Muscle of leg (tissue), 16 donors: ENCODE measurements at places on chromosomes 7 and 10. TPM values are rescaled to one million over a fixed set of nuclear protein-coding genes. Genes with fewer than 3 reads are reported as not detected.
A peak's percentile ranks its signal among the peaks of the same experiment; 100 is the strongest.

DNA sequence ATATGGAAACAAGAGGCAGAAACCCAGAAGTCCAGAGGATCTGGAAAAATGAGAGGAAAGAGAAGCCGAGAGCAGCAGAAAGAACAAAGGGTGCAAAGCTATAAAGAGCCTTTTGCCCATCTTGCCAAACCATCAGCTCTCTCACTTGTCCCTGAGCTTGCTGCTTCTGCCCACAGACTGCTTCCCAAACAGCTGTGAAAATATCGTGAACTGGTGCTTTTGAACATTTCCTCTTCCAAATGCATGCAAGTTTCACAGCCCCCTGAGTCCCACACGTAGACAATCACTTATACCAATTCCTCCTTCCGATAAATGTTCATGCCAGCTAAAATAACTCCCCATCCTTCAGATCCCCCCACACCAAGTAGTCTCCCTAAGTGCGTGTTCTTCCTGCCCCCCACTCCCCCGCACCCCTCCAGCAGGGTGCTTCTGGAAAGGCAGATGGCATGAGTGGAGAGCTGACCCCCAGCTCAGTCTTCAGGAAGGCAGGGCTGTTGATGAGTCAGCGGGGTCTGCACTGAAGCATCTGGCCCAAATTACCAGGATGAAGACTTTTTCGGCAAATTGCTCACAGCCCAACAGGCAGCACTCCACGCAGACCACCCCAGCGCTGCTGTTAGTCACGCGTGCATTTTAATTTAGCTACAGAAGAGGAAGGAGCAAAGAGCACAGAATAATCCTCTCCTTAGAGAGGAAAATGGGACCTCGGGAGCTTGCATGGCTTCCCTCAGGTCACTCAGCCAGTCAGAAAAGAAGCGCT is 76.1 kb upstream of the KCNMA1 start:
- no peaks in the 10 kb centered on the region for H3K36me3 ChIP-seq
- DNase-seq: no peak
- peaks cover 3% of the 10 kb centered on the region for H3K4me1 ChIP-seq
- H3K4me3 ChIP-seq: no peak overlapping the region
- H3K27ac ChIP-seq: no peak overlapping the region

- no peaks in the 10 kb centered on the region for H3K36me3 ChIP-seq
- no peak for DNase-seq
- H3K4me3 ChIP-seq: no peak overlapping the region
- no peak overlapping the region for H3K27ac ChIP-seq
Observed at GRCh38 chr7:129529643-129530042, 27.3 kb downstream of the SMKR1 start.

DNA sequence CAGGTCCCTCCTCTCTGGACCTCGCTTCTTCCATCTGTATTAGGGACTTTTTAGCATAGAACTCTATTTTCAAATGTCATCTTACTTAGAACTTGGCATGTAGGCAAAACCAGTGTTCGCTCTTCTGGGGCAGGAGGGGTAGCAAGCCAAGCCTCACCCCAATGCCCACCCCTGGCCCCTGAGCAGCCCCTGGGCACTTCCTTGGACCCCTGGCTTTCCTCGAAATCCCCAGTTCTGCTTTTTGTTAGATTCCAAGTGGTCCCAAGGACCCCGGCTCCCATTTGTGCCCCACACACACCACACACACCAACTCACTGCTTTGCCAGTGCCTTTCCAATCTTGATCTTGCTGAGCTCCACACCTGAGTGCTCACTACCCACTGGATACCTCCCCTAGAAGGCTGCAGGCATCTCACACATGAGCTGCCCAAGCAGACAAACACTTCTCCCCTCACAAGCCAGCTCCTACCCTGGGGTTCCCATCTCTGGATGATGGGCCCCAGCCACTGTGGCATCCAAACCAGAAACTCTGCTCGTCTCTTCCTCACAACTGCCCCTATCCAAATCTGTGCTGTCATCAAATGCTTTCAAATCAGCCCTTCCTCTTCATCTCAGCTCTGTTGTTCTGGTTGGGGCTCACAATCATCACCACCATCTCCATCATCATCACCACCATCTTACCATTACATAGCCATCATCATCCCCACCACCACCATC is 167.9 kb upstream of the ZMIZ1 start:
- no peak for DNase-seq
- H3K4me3 ChIP-seq: no peak overlapping the region
- H3K4me1 ChIP-seq: peaks cover 7% of the 10 kb centered on the region
- H3K27me3 ChIP-seq: peaks cover 2% of the 10 kb centered on the region

- peaks cover 9% of the 10 kb centered on the region for H3K4me1 ChIP-seq
- no peak overlapping the region for H3K4me3 ChIP-seq
- peaks cover 65% of the 10 kb centered on the region for H3K36me3 ChIP-seq
- no peaks in the 10 kb centered on the region for H3K27me3 ChIP-seq
Observed at GRCh38 chr7:139620676-139621344, 97.3 kb downstream of the CLEC2L start.

DNA sequence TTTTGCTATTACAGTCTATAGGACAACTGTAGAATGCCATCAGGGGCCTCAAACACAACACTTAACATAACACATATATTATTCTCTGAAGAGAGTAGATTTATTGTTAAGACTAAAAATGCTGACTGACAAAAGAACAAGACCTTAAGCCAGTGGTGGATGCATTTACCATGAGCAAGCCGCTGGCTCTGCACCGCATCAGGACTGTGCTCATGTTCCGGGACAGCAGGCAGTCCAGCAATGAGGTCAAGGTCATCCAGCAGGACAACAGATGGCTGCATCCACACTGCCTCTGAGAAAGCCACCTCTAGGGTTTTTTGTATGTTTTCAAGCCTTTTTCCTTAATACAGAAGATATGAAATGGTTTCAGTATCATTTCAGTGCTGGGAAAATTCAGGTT is 23.8 kb downstream of the PEX1 start:
- no peak overlapping the region for H3K4me3 ChIP-seq
- no peaks in the 10 kb centered on the region for H3K4me1 ChIP-seq
- no peak for DNase-seq

DNA sequence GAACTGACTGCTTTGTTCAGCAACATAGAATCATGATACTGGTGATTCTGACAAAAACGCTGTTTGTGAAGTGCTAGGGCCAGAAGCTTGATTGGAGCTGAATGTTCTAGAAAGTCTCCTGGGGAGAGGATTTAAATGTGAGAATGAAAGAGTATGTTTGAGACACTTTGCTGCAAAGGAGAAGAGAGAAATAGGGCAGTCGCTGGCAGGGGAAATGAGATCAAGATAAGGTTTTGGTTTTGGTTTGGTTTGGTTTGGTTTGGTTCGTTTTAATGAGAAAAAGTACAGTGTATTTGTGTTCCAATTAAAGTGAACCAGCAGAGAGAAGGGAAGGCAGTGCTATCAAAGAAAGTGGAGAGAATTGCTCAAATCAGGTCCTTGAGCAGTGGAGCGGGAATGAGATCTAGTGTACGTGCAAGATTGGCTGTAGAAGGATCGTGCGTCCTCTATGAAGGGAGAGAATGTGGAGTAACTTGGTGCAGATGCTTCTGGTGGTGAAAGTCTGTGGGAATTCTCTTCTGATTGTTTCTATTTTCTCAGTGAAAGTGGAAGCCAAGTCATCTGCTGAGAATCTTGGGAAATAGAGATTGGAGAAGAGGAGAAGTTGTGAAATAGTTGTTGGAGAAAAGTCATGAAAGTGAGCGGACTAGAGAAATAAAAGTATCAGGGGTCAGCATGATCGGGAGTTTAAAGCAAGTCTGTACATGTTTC is 270.5 kb downstream of the CCDC3 start:
- H3K36me3 ChIP-seq: no peaks in the 10 kb centered on the region
- peaks cover 9% of the 10 kb centered on the region for H3K4me1 ChIP-seq
- H3K27ac ChIP-seq: no peak overlapping the region
- peak; percentile 57 for DNase-seq
- H3K4me3 ChIP-seq: no peak overlapping the region

GJC3 gene
- total RNA-seq: 0.53 TPM

GRCh38 chr7:42104231-42104630 is 132.8 kb downstream of the GLI3 start:
- no peak overlapping the region for H3K4me3 ChIP-seq
- no peak for DNase-seq
- H3K36me3 ChIP-seq: peaks cover 2% of the 10 kb centered on the region
